ENCODE measurements at places on chromosomes 4 and X.

DNA sequence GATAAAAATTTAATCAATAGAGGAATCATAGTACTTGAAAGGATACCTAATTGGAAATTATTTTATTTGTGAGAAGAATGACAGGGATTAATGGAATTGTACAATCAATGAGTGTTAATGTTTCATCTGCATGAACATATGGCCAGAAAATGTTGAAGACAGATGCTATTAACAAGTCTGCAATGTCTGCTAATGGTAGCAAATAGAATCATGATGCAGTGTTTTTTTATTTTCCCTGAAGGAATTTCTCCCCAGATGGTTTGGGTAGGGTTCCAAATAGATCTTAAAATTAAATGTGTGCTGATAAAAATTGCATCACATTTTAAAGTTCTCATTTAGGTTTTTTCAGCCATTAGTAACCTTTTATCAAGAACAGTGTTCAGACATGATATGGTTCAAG is 291.3 kb upstream of the TRAM1L1 start:
- no peak for DNase-seq

DNA sequence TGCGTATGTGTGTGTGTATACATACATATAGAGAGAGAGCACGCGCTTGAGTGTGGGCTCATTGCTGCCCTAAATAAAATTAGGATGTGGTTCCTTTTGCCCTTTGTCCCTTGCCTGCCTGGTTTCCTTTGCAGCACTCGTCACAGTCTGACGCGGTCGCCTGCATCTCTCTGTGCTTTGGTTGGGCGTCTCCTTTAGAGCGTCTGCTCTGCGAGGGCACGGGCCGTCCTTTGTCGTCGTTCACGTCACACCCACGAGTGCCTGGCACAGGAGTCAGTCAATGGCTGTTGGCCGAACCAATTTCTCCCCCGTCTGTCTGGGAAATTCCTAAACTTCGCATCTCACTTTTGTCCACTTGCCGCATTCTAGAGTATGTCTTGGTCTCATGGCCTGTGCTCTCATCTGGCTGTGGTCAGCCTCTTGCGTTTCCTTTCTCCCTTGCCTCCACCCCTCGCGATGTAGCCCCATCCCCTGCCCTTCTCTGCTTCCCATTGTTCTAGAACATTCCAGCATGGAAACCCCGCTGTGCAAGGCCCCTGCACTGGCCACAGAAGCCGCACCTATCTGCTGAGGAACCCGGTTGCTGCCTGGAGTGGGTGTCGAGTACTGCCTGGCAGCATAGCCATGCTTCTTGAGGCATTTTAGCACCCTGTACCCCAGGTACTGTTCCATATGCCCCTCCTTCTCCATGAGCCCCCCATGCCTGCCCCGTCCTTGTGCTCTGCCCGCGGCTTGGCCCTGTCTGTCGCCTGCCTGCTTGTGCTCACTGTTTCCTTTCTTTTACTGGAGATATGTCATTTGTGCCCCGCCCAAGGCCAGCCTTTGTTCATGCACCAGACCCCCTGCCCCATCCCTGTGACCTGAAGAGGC is 8.0 kb downstream of the MAEA start:
- DNase-seq = no peak

DNA sequence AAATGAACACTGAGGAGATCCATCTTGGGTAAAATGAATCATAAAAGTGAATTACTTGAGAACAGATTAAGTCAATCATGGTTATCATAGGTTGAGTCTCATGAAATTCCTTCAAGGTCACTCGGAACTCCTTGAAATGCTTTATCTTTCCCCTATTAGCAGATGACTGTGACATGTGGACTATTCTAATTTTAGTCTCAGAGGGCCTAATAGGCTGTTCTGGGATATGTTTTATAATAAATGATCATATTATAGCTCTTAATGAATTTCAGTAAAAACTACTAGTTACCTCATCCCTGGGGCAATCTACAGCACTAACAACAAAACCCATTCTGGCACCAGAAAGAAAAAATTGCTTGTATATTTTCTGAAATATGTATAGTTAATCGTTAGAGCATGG is 44.7 kb downstream of the SPATA4 start:
- DNase-seq = no peak

DNA sequence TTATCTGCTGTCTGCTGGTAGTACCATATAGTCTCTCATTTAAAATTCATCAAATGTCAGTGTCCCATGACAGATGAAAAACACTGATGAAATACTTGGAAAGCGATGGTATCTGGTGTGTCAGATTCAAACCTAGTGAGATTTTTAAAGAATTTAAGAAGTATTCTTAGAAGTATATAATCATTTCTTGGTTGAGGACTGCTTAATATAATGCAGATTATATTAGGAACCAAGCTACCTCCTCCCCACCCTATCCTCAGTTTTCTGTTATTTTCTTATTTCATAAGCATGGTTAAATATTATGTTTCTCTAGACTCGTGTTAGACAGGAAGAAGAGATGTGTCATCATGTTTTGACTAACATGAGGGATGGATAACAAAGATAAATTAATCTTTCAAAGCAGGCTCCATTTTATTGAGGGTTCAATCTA is 118.5 kb downstream of the GLUD2 start:
- no peak for DNase-seq

DNA sequence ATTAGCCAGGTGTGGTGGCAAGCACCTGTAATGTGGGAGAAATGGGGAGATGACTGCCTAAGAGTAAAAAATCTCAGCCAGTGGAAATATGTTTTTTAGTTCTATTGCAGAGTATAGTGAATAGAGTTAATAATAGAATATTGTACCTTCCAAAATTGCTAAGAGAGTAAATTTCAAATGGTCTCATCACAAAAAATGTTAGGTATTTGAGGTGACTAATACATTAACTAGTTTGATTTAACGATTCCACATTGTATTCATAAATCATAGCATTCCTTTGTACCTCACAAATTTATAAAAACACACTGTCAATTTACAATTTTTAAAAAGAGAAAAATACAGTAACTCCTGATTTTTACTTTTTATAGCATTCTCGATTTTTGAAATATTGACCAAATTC is 681.5 kb upstream of the EPHA5 start:
- no peak for DNase-seq

DNA sequence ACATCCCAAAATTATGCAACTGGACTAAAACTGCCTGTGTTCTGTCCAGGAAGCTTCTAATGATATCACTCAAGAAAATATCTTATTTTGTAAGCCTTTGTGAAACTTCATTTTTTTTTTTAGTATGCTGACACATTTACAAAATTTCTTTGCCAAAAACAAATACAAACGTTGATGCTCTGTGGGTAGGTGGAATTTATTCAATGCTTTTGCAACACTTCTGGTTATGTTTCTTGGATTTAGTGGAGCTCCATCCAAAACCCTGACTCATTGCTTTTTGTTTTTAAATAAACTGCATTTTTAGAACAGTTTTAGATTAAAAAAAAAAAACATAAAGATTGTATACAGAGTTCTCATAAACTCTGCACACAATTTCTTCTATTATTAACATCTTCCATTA is 250.9 kb upstream of the MAOA start:
- no peak for DNase-seq

DNA sequence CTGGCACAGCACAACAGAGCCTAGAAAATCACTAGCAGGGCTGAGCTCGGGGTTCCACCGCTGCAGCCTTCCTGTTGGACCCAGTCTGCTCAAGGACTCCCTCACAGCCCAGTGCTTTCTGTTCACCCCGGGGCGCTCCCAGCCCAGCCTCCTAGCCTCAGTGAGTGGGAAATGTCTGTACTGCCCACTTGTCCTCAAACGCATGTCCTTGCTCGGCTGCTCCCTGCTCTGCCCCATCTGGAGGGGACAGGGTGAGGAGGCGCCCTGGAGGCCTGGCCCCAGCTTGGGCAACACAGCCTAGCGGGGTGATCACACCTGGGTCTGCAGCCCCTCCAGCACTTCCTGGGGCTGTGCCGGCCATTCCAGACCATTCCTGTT is 11.9 kb upstream of the CCNQ start:
- no peak for DNase-seq

GRCh38 chr4:67550451-67550850 is 5.1 kb upstream of the CENPC start:
- DNase-seq = no peak

DNA sequence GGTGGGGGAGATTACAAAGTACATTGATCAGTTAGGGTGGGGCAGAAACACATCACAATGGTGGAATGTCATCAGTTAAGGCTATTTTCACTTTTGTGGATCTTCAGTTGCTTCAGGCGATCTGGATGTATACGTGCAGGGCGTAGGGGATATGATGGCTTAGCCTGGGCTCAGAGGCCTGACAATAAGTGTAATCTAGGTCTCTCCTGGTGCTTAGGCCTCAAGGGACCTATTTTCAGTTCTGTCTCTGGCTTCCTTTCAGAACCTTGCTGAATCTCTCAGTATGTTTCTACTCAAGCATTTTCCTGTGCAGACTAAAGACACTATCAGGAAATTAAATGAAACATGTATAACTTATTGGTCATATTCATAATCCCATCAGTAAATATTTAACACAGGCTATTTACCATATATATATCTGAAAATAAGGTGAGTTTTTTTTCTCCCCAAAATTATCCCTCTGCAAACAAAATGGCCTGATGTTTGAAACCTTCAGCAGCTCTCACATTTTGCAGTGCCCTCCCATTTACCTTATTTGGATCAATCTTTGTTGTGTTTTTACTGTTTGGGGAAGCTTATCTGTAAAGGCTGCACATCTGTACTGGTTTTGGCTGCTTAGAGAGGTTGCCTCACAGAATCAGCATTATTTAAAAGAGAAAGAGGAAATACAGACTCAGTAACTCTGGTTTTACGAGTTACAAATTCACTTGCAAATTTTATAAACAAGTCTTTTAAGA is 2.3 kb upstream of the ZCCHC4 start:
- DNase-seq = no peak
